Stimulated activated CD8-positive, alpha-beta memory T cell treated with anti-CD3 and anti-CD28 coated beads, Interleukin-4, amount 100 ng/mL, for 1 hour (primary cell): ENCODE measurements at places on chromosomes 11 and 22.

GRCh38 chr22:49372111-49372529 lies 455.6 kb downstream of the BRD1 start:
- no peak for DNase-seq

- DNase-seq: no peak
Observed at GRCh38 chr11:10607462-10608132, 39.1 kb upstream of the LYVE1 start.

GRCh38 chr11:114033572-114033971 lies 25.9 kb upstream of the ZBTB16 start:
- DNase-seq: no peak

GRCh38 chr22:39244496-39245129 lies at the start of gene PDGFB:
Gene PDGFB (minus strand): TSS chr22:39244982. CDS start chr22:39243963, 1,019 bp downstream.
- DNase-seq: no peak

DNA sequence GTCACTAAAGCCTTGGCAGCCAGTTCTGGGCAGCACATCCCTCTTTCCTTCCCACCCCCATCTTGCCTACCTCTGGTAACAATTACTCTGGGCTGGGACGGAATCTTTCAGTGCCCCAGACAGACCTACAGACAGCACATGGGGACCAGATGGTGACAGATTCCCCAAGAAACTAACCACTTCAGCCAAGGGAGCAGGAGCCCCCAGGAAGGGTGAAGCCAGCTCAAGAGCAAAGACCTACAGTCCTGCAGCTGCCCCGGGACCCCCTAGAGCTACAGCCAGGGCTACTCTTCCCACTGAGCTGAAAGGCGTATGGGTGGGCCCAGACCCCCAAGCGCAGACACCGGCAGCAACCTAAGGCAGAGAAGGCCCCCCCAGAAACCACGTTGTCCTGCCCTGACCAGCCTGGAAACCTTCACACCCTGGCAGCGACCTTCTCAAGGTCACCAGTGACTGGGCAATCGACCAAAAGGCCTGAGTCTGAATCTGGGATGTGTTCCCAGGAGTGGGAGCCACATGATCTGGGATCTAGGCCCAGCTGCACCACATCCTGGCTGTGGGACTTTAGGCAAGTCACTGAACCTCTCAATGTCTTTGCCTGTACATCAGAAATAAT lies 65.8 kb downstream of the LRRC32 start:
- DNase-seq: no peak

DNA sequence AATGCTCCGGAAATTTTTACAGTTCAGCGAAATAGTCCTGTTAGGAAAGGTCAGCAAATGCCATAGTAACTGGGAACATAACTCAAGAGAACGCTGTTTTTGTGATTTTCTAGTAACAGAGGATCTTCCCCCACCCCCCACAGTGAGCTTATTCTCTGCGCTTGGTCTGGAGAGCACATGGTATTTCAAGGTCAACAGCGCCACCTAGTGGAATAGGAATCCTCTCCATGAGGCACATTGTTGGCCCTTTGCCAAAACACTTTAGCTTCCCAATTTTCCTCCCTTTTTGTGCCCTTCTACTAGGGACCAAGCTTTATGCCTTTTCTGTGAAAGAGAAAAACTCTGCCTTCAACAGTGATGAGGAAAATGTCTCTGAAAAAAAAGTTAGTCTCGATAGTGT lies 13.2 kb upstream of the OR4C12 start:
- no peak for DNase-seq

- DNase-seq: no peak
Observed at GRCh38 chr11:26105762-26106423, 226.0 kb upstream of the ANO3 start.

DNA sequence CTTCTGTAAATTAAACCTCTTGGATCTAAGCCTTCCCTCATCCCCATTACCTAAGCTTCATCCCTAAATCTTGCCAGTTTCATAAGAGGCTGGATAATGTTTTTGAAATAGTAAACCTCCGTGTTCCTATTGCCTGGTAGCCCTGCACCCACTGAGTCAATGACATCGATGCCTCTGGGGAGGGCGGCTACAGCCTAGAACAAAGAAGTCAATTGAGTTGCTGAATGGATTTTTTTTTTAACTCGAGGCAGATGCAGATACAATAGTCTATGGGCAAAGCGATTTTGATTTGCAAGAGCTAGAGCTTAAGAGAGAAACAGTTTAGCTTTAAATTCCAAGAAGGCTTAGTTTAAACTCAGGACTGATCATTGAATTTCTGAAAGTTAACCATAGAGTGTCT lies 121.3 kb downstream of the NECTIN1 start:
- DNase-seq: no peak

DNA sequence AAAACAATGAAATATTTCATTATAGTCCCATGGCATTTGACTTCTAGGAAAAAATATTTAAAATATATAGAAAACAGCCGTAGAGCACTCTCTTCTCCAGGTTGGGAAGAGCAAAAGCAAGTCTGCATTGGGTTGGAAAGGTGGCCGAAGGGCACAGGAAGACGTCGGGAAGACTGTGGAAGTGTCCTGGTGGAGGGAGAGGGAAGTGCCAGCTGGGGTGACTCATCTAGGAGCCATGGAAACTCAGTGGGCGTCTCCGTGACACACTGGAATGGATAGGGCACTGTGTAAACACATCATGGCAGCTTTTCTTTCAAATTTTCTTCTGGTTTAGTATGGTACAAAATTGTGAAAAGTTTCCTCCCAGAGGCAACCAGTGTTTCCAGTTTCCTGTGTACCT lies 12.7 kb downstream of the GTPBP1 start:
- DNase-seq: no peak

- DNase-seq: no peak
Observed at GRCh38 chr11:74877132-74877531, 71.8 kb downstream of the XRRA1 start.

- no peak for DNase-seq
Observed at GRCh38 chr11:130528298-130529261, 80.1 kb downstream of the ADAMTS15 start.

DNA sequence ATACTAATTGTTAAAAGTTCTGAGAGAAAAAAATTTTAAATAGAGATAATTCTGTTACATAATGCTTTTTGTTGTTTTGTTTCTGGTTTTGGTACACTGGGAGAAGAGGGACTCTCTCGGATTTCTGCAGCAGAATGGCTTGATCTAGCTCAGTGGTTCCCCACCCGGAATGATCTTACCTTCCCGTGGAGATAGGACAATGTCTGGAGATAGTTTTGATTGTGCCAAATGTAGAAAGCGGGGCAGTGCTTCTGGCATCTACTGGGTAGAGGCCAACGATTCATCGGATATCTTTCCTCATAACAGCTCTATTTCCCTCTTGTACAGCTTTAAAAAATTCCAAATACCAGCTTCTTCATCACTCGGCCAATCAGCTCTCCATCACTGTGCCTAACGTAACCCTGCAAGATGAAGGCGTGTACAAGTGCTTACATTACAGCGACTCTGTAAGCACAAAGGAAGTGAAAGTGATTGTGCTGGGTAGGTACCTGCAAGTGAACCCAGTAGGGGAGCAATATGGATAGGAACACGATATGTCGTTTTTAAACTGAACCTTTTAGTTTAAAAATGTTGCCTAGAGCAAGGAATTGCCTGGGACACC lies 13.2 kb downstream of the CRTAM start:
- DNase-seq: no peak

DNA sequence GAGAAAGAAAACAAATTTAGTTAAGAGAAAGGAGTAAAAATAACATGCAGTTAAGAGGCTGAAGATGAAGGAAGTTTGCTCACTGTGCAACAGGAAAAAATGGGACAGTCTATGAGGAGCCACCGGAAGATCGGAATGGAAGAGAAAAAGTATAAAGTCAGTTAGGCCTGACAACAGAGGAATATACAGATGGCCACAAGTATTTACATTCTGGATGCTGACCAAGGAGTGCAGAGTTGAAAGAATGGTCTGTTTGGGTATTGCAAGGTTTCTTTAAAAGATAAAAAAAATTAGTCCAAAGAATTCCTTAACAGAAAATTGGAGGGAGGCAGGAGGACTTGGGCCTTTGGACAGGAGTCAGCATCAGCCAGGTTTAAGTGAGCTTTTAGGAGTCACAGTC lies 37.5 kb downstream of the RBFOX2 start:
- DNase-seq: no peak

GRCh38 chr11:21933095-21933494 lies 259.8 kb upstream of the ANO5 start:
- DNase-seq: no peak

DNA sequence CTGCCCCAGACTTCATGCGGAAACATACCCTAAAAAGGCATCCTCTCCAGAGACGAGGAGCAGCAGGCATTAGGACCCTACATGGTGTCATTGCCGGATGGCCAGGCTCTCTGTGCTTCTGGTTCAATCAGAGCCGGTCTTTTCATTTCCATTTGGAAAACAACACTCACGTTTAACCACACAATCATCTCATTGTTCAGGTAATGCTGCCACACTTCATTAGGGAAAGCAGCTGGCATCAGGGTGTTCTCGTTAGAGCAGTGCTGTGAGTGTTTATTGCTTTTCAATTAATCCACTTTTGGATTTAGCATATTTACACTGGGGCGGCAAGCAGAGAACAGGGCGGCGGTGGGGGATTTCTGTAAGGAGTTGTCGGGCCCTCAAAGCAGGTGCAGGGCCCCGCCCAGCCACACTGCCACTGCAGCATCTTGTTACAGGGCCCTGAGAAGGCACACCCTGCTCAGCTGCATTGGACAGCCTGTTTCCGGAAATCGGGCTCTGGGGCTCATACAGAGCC lies 338.6 kb downstream of the SHANK2 start:
- no peak for DNase-seq

DNA sequence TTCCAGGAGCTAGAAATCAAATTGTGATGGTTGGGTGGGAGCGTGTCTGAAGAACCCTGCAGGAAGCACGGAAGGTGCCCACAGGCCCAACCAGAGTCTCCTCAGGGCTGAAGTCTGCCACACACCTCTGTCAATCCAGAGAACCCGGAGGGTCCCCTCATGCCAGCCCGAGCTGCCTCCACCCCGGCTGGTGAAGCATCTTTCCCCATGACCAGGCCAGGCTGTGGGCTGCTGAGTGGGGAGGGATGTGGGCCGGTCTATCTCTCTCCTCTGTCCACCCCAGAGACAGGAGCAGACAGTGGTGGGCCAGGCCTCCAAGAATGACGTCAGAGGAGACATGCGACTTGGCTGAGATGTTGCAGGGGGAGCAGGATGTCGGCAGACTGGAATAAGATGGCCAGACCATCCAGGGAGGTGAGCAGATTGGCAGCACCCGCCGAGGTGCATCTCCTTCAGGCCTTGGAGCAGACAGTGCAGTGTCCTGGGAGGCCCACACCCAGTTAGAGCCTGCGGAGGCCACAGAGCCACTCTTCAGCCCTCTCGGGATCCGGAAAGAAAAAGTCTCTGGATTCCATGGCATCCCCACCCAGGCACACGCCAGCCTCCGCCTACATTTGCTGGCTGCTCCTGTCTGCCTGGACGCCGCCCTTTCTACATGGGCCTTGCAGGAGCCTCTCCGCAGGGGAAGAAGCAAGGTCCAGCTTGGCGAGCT lies 1524.9 kb downstream of the BRD1 start:
- no peak for DNase-seq

- DNase-seq: no peak
Observed at GRCh38 chr11:127825183-127825582, 762.2 kb downstream of the ETS1 start.

DNA sequence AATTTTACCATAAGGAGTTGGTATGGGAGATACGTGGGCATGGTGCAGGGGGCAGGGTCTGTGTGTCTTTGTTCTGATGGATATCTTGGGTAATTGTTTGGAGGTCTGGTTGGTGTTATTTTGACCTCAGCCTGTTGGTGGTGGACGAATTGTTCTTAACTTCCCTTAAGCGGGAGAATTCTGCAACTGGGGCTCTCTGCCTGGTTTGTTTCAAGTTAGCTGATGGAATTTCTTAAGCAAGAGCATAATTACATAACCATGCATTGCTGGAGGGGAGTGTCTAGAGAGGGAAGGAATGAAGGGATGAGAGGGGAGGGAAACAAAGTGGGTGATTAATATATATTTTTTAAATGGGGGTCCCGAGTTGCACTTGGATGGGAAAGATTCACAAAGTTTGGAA lies 908.5 kb upstream of the RAG2 start:
- no peak for DNase-seq

DNA sequence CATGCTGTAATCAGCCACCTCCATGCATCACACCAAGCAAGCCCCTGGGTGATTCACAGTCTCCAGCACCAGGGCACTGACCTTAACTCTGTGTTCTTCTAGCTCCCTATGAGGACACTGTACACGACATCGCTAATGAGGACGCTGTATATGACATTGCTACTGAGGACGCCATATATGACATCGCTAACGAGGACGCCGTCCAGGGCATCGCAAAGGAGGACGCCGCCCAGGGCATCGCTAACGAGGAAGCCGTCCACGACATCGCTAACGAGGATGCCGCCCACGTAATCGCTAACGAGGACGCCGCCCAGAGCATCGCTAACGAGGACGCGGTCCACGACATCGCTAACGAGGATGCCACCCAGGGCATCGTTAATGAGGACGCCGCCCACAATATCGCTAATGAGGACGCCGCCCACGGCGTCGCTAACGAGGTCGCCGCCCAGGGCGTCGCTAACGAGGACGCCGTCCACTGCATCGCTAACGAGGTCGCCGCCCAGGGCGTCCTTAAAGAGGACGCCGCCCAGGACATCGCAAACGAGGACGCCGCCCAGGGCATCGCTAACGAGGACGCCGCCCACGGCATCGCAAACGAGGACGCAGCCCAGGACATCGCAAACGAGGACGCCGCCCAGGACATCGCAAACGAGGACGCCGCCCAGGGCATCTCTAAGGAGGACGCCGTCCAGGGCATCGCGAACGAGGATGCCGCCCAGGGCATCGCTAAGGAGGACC lies 34.5 kb upstream of the DGCR6L start:
- DNase-seq: no peak

DNA sequence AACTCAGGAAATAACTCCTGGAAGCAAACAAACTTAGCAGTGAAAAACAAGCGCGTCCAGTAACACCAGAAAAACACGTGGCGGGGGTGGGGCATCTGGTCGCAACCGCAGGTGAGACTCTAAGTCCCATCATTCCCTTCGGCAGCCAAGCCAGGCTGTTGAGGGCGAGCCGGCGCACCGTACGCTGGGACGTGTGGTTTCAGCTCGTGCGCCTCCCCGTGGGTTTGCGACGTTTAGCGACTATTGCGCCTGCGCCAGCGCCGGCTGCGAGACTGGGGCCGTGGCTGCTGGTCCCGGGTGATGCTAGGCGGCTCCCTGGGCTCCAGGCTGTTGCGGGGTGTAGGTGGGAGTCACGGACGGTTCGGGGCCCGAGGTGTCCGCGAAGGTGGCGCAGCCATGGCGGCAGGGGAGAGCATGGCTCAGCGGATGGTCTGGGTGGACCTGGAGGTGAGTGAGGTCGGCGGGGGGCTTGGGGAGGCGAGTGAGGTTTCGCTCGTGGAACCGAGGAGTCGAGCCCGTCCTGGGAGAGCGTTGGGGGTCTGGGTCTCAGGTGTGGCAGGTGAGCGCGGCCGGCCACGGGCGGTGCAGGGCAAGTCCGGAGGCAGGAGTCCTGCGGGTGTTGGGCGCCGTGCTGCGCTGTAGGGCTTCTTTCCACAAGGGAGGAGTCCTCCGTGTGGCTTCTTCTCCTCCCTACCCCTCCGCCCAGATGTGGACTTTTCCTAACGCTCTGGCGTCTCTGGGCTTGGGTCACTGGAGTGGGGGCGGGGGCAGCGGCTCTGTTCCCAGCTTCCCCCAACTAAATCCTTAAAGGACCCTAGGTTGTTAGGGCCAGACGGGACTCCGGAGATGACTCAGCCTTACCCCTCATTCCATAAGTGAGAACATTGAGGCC lies at the start of gene REXO2:
REXO2 (plus strand) TSS at position 239 of the 892 bp plus-strand sequence; CDS start at position 301, 62 bp downstream.
- DNase-seq: peak; percentile 82
